ENCODE measurements at places on chromosomes 12 and 14.

GRCh38 chr12:26523708-26524150 is 309.3 kb downstream of the ITPR2 start:
- no peak for DNase-seq

- DNase-seq = no peak
Measured at GRCh38 chr14:32679927-32680612, 258.6 kb upstream of the NPAS3 start.

GRCh38 chr12:21938879-21939278 is 2.3 kb downstream of the ABCC9 start:
- DNase-seq = no peak

GRCh38 chr14:102342238-102342637 is 20.5 kb downstream of the CINP start:
- DNase-seq = no peak

DNA sequence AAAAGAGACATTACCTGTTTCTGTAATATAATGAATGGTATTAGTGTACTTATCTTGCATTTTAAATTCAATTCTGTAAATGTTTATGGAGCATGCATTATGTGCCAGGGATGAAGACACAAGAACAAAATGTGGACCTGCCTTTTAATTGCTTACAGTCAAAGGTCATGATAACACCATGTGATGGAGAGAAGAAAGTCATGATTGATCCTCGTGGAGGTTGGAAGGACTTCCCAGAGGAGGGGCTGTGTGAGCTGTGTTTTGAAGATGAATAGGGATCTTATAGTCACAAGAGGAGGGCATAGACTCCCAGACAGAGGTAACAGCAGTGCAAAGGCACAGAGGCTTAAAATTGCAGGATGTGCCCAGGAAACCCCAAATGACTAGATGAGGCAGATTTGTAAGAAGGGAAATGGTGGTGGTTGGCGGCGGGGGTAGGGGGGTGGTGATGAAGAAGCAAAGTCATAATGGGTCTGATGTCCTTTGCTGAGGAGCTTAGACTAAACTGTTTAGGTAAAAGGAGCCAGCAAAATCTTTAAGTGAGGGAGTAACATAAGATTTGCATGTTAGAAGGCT is 151.5 kb downstream of the PRKCH start:
- DNase-seq = no peak

GRCh38 chr12:52493172-52493571 is at the start of gene KRT6A:
Gene KRT6A (minus strand): TSS chr12:52493257. CDS start chr12:52493188, 69 bp downstream.
- DNase-seq = no peak

- no peak for DNase-seq
Measured at GRCh38 chr14:58769011-58769643, 131.4 kb downstream of the DACT1 start.

DNA sequence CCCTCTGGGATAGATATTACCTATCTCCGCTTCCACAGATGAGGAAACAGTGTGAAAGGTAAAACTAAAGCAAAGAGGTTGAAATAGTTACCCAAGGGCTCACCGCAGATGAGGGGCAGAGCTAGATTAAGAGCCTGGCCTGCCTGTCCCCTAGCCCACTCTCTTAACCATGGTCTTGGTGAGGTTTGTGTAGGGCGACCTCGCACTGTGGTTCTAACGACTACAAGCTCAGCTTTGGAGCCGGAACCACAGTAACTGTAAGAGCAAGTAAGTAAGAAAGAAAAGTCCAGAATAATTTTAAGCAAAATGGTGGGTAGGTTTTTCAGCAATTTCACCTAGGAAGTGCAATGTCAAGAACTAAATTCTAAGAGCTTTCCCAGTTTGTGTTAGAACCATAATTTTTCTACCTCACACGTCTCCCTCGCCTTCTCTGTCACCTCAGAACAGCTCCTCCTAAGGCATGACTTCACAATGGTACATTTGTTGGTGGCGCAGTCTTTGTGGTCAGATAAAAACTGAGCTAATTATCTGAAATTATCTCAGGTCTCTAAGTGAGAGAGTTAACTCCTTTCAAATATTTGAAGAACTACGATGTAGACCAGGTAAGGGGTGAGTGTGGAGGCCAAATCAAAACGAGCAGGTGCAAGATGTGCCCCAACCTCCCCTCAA is 64.8 kb downstream of the DAD1 start:
- DNase-seq = no peak

DNA sequence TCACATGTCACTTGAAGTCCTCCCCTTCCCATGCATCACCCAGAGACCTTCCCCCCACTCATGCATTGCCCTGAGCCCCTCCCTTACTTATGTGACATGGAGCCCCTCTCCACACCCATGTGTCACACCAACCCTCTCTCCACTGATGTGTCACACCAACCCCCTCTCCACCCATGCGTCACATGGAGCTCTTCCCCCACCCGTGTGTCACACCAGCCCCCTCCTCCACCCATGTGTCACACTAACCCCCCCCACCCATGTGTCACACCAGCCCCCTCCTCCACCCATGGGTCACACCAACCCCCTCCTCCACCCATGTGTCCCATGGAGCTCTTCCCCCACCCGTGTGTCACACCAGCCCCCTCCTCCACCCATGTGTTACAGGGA is 30.4 kb downstream of the RTL1 start:
- no peak for DNase-seq

DNA sequence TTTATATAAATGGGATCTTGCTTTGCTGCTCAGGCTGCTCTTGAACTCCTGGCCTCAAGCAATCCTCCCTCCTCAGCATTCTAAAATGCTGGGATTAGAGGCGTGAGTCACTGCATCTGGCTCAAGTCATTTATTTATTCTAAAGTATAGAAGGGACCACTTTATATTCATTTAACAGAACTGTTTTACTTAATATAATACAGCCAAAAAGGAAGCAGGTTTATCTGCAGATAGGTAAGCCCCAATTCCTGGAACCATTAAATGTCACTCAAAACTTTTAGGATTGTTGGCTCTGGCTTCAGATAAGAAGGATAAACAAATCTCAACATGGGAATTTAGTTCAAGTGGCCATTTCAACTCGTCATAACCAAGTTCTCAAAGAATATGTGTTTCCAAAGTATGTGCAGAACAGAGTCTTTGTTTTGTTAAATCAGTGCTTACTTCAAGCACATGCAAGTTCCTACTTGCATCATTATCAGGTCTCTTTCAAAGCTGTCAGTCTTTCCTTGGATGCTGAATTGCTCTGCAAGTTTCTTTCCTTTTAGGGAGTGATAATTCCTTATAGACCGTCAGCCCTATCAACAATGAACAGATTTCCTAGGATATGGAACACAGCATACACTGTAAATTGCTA is 60.4 kb downstream of the KITLG start:
- DNase-seq = no peak

- no peak for DNase-seq
Measured at GRCh38 chr12:26906704-26907103, 31.1 kb downstream of the INTS13 start.

- no peak for DNase-seq
Measured at GRCh38 chr12:130300737-130301535, 36.8 kb upstream of the PIWIL1 start.

- peak; percentile 16 for DNase-seq
Measured at GRCh38 chr14:50649691-50650090, 18.4 kb downstream of the SAV1 start.

GRCh38 chr14:37997017-37997416 is 210.7 kb upstream of the SSTR1 start:
- no peak for DNase-seq

DNA sequence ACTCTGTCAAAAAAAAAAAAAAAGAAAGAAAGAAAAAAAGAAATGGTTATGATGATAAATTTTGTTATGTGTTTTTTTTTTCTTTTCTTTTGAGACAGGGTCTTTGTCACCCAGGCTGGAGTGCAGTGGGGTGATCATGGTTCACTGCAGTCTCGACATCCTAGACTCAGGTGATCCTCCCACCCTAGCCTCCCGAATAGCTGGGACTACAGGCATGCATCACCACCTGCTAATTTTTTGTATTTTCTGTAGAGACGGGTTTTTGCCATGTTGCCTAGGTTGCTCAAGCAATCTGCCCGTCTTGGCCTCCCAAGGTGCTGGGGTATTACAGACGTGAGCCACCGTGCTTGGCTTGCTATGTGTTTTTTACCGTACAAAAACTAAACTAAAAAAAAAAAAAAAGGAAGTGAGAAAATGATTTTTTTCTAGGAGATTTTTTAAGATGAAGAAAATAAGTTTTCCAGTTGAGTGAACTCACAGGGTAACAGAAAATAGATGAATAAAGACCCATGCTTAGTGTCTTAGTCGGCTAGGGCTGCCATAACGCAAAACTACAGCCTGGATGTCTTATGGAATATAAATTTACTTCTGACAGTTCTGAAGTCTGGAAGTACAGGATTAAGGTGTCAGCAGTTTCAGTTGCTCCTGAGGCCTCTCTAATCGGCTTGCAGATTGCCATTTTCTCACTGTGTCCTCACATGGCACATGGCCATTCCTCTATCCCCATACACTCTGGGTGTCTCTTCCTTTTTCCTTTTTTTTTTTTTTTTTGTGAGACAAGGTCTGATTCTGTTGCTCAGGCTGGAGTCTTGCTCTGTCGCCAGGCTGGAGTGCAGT is 13.2 kb upstream of the APOF start:
- DNase-seq = peak; percentile 91

- DNase-seq = no peak
Measured at GRCh38 chr12:44428825-44429224, 447.3 kb downstream of the NELL2 start.

- DNase-seq = no peak
Measured at GRCh38 chr12:51941011-51941581, 10.4 kb upstream of the ACVR1B start.

DNA sequence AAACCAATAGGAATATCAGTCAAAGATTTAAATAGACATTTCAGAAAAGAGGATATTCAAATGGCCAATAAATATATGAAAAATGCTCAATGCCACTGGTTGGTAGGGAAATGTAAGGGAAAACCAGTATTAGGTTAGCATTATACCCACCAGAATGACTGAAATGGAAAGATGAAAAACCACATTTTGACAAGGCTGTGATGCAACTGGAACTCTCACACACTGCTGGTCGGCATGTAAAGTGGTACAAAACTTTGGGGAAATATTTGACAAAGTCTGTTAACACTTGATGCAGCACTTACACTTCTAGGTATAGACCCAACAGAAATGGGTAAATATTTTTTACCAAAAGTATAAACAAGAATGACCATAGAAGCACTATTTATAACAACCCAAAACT is 163.2 kb upstream of the C14orf180 start:
- no peak for DNase-seq

All from NAMALWA (cell line).